Skin of body (tissue), 3 donors: ENCODE measurements at places on chromosomes 7 and 10. TPM values are rescaled to one million over a fixed set of nuclear protein-coding genes. Genes with fewer than 3 reads are reported as not detected.

NACAD gene
- 1.4 TPM for total RNA-seq

CDHR3 gene
- total RNA-seq, result 7.9 TPM

MYO1G gene
- total RNA-seq, result 2.6 TPM

EGR2 gene
- total RNA-seq, result 14.9 TPM

ZNF92 gene
- 10.9 TPM for total RNA-seq
